ENCODE measurements at places on chromosomes 6 and 20. TPM values are rescaled to one million over a fixed set of nuclear protein-coding genes. Genes with fewer than 3 reads are reported as not detected.

GATA5 gene
- total RNA-seq: not detected

CHRNA4 gene
- total RNA-seq: not detected

PNLDC1 gene
- 1.4 TPM for total RNA-seq

DNA sequence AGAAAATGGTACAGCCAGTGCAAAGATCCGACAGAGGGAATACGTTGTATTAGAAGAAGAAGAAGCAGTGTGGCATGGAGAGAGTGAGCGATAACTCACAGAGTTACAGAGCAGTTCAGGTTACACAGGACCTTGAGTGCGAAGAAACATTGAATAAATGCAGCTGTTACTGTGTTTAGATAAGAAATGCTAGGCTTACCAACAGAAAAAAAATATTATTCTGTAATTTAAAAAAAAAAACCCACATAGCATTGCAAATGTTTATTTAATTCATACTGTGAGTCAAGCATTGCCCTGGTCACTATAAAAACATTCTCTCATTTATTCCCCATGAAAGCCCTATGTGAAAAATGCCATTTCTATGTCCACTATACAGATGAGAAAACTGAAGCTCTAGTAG lies 373.4 kb upstream of the EPHA7 start:
- DNase-seq: no peak

DNA sequence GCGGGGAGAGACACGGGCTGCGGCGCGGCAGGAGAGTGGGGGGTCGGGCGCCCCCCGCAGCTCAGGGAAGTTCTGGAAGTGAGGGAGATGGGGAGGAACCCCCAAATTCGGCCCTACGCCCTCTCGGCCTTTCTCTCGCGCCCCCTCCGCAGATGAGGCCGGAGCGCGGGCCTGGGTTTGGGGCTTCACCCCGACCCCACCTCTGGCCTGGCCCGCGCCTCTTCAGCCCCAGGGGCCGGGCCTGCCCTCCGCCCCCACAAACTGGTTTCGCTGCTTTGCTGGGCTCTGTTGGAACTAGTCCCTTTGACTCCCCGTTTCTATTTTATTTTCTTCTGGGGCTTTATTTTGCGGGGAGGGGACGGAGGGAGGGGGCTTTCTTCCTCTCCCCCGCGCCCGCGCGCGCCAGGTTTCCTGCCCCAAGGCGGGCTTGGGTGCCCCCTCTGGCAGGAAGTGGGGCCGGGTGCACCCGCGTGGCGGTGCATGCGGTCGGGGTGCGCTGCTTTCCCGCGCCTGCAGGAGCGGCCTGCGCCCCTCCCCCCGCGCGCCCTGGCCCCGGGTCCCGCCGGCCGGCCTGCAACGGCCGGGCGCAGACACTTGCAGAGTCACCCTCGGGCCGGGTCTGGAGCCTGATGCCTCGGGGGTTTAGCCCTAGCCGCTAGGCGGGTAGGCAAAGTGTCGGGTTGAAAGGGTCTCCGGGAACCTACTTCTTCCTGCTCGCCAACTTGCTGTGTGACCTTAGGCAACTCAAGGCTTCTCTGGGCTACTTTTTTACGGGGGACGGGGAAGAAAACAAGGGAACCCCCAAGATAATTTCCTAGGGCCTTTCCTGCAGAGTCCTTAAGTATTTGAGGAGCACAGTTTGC lies 1.3 kb downstream of the HMGA1 start:
- DNase-seq: peak; percentile 81

- no peak for DNase-seq
Measured at GRCh38 chr6:108902382-108902792, 54.2 kb downstream of the ARMC2 start.

- DNase-seq: peak; percentile 1
Measured at GRCh38 chr20:45592574-45593189, 13.6 kb upstream of the WFDC8 start.

Measured in naive thymus-derived CD4-positive, alpha-beta T cell (primary cell).